ENCODE measurements at places on chromosomes 13 and 19. TPM values are rescaled to one million over a fixed set of nuclear protein-coding genes. Genes with fewer than 3 reads are reported as not detected.
A peak's percentile ranks its signal among the peaks of the same experiment; 100 is the strongest.

GRCh38 chr13:98284679-98285078, 107.6 kb upstream of the RNF113B start:
- no peak for DNase-seq

- no peak for DNase-seq
Measured at GRCh38 chr13:90447734-90448101, 899.8 kb upstream of the MIR17HG start.

GRCh38 chr19:53192771-53193534, at the start of gene ZNF665:
TSS of gene ZNF665 (minus strand) at chr19:53193358. CDS start at chr19:53182898, 10,460 bp downstream.
- DNase-seq: peak; percentile 59

- DNase-seq: no peak
Measured at GRCh38 chr13:72599178-72599743, 128.2 kb downstream of the MZT1 start.

DNA sequence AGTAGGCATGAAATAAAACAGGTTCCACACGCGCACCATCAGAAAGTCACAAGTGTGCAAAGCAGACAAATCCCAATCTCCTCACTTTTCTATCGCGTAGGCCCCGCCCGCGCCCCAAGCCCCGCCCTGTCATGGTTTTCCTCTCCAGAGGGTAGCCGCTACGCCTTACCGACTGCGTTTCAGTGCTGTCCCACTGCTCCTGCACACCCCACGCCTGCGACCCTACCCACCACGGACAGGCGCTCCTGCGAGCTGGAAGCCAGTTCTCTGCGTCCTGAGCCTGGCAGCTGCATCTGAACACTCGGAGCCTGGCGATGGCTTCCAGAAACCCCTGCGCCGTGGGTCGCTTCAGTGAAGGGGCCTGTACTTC, 379 bp upstream of the ZNF470 start:
- peak; percentile 46 for DNase-seq

- DNase-seq: no peak
Measured at GRCh38 chr19:23769691-23770468, 11.2 kb upstream of the ZNF681 start.

The CFAP97D2 gene
- not detected for total RNA-seq
